Mesenteric fat pad (tissue), 1 donor: ENCODE measurements at places on chromosomes 4 and X. TPM values are rescaled to one million over a fixed set of nuclear protein-coding genes. Genes with fewer than 3 reads are reported as not detected.

DNA sequence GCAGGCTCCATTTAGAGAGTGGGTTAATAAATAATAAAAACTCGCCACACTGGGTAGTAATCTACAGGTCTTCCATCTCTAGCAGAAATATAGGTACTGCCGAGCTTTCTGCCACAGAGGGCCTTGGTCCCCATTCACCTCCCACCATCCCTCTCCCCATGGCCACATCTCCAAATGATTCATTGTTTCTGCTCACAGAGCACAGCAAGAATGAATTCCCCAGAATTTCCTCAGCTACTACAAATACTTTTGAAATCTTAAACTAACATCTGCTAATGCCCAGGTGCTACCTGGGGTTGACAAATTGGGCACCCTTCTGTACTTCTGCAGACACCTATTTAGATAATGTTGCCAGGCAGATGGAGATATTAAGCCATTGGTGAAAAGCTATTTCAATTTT is 5.1 kb downstream of the PHEX start:
- no peak for DNase-seq

DNA sequence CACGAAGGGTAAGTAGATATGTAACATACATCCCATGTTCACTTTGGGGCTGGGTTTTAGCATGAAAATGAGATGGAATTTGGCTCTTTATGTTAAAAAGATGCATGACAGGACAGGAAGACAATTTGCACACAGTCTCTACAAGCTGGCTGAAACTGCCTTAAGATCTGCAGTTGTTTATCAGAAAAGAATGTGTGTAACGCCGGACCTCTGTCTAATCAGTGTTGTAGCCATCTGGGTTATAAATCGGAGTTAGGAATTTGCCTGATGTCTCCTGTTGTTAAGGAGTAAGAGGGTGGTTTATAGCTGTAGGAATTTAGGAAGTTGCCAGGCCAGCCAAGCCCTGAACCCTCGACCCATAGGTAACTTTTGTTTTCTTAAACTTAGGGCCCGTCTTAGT is 562.9 kb upstream of the FAT1 start:
- DNase-seq, result no peak

DNA sequence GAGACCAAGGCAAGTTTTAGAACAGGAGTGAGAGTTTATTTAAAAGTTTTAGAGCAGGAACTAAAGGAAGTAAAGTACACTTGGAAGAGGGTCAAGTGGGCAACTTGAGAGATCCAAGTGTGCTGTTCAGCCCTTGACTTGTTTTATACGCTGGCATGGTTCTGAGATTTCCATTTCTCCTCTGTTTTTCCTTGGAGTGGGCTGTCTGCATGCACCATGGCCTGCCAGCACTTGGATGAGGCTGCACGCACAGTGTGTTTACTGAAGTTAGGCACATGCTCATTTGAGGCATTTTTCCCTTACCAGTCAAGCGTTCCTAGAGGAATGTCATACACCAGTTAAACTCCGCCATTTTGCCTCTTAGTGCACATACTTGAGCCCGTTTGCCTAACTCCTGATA is 8.7 kb upstream of the ZNF674 start:
- DNase-seq, result no peak

RTL5 gene
- total RNA-seq, result 7.5 TPM

ZNF81 gene
- 8.3 TPM for total RNA-seq

UGT2B17 gene
- total RNA-seq, result 0.29 TPM

POU3F4 gene
- not detected for total RNA-seq
